ENCODE measurements at places on chromosomes 13 and 19.

- no peak for DNase-seq
Observed at GRCh38 chr19:19159534-19159933, 10.5 kb downstream of the MEF2B start.

- DNase-seq: no peak
Observed at GRCh38 chr19:15323496-15324235, 8.7 kb downstream of the BRD4 start.

- DNase-seq: no peak
Observed at GRCh38 chr13:53240401-53241025, 211.9 kb downstream of the OLFM4 start.

DNA sequence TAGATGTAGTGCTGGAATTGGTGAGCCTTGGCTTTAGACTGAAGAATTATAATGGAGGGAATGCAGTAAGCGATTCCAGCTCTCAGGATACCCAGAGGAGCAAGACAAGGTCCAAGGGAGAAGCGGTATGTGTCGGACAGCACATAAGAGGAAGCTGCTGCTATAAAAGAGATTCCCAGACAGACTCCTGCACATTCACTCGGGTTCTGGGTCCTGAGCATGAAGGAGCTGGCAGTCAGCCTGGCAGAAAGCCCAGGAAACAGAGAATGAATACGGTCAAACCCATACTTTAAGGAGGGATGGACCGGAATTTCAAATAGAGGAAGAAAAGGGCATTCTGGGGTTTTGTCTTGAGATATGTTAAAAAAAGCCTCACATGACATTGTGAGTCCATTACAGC lies 308.3 kb downstream of the DNAJC15 start:
- no peak for DNase-seq

GRCh38 chr19:45234089-45234869 lies 10.9 kb downstream of the EXOC3L2 start:
- DNase-seq: no peak

GRCh38 chr19:33947265-33947964 lies 150.7 kb downstream of the KCTD15 start:
- no peak for DNase-seq

DNA sequence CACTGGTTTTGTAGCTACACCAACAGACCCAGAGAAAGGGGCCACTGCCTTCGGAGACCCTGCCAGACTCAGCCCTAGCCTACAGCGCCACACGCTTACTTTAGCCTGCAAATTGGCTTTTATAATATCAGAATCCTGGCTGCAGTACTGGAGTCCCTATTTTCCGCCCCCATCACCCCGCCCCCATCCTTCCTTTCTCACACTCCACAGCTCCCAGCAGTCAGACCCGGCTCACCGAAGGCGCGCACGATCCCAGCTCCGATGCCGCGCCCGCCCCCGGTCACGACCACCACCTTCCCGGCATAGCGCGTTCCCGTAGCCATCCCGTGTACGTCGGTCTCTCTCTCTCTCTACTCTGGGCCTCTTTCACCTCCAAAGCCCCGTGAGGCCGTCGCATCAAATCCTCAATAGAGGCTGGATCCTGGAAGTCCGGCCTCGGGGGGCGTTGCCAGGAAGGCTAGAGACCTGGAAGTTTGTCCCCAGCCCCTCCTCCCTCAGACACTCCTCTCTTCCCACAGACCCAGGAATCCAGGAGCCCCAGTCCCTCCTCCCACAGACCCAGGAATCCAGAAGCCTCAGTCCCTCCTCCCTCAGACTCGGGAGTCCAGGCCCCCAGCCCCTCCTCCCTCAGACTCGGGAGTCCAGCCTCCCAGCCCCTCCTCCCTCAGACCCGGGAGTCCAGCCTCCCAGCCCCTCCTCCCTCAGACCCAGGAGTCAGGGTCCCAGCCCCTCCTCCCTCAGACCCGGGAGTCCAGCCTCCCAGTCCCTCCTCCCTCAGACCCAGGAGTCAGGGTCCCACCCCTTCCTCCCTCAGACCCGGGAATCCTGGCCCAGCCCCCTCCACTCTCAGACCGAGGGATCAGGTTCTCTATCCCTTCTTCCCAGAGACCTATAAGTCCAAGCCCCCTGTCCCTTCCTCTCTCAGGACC lies at the start of gene HSD17B14:
Gene HSD17B14 (minus strand): TSS at position 403 of the 929 bp plus-strand sequence. CDS start 80 bp downstream, at position 323.
- no peak for DNase-seq

- no peak for DNase-seq
Observed at GRCh38 chr19:47132194-47132852, 1.7 kb downstream of the SAE1 start.

DNA sequence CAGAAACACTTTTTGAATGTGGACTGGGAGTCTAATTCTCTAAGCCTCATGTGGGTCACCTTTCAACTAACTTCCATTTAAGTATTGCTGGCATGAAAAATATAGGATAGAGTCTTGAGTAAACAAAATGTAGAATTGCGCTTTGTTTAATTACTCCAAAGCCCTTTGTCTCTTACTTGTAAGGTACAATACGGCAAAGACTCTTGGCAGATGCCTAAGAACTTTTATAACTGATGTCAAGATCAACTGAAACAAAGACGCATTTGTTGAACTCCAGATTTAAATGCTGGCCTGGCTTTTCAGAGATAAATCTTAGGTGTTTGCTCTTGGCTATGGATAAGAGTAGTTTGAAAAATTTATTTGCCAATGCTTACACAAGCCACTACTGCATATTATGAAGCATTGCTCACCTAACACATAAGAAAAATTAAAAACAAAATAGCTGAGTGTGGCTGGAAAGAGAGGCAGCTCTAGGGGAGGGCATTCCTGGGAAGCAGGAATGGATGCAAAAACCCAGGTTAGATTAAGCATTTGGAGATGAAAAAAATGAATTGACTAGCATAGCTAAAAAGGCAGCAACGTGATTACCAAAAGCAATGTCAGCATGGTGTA lies 107.3 kb upstream of the STARD13 start:
- DNase-seq: no peak

GRCh38 chr19:42401365-42402303 lies 11.5 kb upstream of the CNFN start:
- peak; percentile 64 for DNase-seq

DNA sequence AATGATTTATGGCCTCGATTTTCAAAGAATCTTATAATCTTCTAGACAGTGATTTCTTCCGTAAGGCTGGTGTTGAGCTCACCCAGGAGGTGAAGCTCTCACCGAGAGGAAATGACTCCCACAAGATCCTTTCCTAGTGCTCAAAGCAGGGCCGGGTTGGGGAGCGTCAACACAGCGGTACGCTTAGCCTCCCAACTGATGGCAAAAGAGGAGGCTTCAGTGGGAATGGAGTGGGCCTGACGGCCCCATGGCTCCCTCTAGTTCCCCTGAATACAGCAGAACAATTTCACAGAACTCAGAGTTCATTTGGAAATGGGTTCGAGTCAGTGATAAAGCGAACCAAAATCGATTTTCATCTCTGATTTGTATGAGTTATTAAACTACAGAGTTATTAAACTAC lies 449.5 kb downstream of the KLF12 start:
- no peak for DNase-seq

DNA sequence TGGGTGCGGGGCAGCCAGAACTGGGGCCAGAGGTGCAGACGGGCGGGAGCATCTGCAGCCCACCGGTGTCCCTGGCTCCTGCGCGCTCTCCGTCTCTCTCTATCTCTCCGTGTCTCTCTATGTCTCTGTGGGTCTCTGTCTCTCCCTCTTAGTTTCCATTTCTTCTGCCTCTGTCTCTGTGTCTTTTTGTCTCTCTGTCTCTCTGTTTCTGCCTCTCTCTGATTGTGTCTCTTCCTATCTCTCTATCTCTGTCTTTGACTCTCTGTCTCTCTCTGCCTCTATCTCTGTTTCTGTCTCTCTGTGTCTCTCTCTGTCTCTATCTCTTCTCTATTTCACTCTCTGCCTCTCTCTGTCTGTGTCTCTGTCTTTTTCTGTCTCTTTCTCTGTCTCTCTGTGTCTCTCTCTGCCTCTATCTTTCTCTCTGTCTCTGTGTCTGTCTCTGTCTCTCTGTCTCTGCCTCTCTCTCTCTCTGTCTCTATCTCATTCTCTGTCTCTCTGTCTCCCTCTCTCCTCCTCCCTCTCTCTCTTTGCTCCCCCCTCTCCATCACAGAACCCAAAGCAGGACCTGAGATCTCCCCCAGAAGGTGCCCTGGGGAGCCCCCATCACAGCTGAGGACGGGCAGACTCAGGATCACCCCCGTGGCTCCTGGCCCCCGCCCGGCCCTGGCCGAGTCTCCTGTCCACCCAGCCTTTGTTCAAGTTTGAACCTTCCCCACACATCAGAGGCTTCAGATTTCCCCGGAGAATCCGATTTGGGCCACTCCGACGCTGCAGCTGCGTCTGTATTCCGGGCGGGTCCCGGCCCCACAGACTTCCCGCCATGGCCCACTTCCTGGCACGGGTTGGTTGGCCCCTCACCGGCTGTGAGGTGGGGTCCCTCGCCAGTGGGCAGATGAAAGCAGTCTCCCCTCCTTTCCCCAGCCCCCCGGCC lies 48.6 kb upstream of the TCF3 start:
- DNase-seq: no peak

DNA sequence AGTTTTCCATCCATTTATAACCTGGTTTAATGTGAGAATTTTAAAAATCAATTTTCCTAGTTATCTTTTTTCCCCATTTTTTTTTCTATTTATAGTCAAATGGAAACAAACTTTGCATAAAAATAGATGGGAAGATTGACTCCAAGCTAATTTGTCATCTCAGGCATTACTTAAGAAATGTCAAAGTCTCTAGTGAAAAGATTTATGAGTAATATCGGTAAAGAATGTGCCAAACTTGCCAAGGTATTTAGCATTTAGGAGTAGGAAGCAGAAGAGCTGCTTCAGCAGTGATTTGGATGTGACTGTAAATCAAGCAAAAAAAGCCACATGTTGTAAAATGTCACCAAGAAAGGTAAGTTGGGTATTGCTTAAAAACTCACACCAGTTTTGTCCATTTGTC lies 108.6 kb downstream of the LACC1 start:
- no peak for DNase-seq

GRCh38 chr13:113433391-113433916 lies 19.8 kb downstream of the ADPRHL1 start:
- DNase-seq: no peak

DNA sequence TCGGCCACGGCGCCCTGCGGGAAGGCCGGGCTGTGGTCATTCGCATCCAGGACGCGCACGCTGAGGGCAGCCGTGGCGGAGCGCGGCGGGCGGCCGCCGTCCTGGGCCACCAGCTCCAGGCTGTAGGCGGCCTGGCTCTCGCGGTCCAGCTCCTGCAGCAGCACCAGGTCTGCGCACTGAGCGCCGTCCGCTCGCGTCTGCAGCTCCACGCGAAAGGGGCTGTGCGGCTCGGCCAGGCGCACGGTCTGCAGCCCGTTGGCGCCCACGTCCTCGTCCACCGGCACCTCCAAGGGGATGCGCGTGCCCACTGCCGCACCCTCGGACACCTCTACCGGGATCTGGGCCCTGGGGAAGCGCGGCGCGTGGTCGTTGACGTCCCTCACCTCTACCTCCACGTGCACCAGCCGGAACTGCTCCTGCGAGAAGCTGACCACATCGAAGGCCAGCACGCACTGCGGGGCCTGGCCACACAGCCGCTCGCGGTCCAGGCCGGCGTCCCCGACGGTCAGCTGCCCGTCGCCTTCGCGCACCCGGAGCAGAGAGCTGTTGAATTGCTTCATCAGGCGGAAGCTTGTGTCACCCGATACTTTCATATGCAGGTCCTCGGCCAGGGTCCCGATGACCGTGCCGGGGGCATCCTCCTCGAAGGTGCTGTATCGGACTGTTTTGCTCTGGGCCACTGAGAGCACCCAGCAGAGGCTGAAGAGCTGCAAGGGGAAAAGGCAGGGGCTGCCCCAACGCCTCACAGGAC lies 583 bp downstream of the PCDH8 start:
- no peak for DNase-seq

GRCh38 chr19:33797802-33798671 lies 1.4 kb downstream of the KCTD15 start:
- DNase-seq: no peak

- DNase-seq: no peak
Observed at GRCh38 chr13:52006523-52007245, 4.6 kb downstream of the ATP7B start.

GRCh38 chr13:97238883-97239282 lies 16.8 kb downstream of the MBNL2 start:
- no peak for DNase-seq

- no peak for DNase-seq
Observed at GRCh38 chr13:110551284-110551683, 10.2 kb downstream of the RAB20 start.

DNA sequence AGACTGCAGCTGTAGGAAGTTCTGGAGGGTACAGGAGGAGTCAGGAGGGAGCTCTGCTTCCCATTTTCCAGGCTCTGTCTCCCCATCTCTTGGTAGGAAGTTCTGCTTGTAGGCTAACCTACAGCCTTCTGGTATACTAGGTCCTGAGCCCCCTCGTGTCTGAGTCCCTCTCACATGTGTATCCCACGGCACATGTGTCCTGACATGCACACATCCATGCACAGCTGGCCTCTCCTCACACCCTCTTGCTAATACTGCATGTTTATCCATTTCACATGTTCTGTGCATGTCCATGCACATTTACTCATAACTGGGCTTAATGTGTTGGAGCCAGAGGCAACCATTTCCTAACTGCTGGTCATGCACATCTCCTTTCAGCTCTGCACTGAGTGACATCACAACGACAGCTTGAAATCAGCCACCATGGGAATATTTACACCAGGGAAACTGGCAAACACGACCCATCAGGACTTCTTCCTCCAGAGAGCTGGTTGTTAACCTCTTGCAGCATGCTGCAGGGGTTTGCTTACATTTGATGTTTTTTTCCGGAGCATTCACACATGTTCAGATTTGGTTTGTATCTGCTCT lies 3.0 kb downstream of the CD209 start:
- DNase-seq: no peak

GRCh38 chr13:100828226-100828625 lies 153.6 kb upstream of the TMTC4 start:
- DNase-seq: no peak

All from activated CD8-positive, alpha-beta memory T cell treated with anti-CD3 and anti-CD28 coated beads for 1 hour (primary cell).